ENCODE measurements at places on chromosomes 13 and 19.
A peak's percentile ranks its signal among the peaks of the same experiment; 100 is the strongest.

- no peak for DNase-seq
Observed at GRCh38 chr13:93151277-93151676, 75.3 kb upstream of the GPC6 start.

DNA sequence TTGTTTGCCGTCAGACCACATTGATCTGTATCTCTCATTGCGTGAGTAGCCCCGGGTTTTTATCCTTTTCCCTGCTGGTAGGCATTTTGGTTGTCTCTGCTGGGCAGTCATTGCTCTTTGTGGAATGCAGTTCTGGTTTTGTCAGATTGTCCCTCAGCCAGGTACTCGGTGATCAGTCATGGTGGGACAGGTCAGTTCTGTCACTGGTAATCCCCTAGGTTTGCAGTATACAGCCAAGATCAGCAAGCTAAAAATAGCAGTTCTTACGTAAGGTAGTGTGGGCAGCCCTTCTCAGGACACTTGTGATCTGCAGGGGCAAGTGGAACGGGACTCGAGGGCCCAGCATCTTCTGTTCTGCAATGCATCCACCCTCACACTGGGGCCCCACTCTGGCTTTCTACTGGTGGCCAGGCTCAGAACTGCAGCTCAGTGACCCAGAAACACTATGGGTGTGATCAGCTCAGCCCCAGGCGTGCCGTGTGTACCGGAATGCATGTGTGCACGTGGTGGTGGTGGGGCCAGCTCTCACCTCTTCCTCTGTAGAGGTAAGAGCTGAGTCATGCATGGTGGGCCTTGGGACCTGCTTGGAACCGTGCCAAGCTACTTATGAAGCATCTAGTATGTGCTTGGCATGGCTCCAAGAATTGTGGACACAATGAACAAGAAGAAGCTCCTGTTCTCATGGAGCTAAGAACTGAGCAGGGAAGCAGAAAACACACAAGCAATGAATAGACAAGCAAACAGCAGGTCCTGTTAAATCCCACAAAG is 6.3 kb downstream of the PLEKHF1 start:
- DNase-seq, result peak; percentile 67

- DNase-seq, result no peak
Observed at GRCh38 chr13:59538512-59538911, 625.2 kb downstream of the DIAPH3 start.

DNA sequence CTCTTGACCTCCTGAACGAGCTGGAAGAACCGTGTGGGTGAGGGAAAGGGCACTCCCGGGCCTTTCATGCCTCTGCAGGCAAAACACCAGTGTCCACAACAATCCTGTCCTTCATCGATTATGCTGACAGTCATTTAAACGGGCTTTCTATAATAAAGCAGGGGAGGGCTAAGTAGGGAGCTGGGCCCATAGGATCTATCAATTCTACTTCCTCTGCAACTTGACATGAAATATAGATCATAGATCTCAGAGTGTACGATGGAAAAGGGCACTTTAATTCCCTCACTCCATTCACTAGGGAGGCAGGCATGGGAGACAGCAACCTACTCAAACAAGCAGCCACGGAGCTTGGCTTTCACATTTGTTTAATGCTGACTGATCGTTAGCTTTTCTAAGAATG is 55.8 kb upstream of the WASF3 start:
- no peak for DNase-seq

- no peak for DNase-seq
Observed at GRCh38 chr13:21130116-21130515, 46.2 kb downstream of the SKA3 start.

DNA sequence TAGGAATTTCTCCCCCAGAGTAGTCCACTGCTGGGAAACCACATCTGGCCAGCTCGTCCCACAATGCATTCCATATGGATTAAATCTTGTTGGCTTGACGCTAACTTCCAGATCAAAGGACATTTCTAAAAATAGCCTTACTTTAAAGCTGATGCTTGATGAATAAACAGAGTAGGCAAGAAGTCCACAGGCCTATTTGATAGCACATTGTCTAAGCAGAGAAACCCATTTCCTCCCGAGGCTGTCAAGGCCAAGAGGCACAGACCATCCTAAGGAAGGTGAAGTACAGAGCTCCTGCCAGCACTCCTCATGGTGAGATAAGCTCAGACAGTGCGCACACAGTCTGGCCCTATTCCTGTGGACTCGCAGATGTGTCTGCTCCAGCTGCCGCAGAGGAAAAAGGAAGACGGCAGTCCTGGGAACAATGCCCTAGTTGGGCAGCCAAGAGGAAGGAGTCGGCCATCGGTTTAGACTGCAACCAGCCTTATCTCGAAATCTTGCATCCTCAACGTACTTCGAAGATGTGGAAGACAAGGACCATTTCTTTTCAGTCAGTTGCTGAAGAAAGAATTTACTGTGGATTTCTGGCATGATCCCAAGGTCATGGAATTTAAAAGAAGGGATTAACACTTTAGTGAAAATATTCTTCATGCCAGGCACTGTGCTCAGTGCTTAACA is 156.8 kb downstream of the RGCC start:
- no peak for DNase-seq

All from stimulated activated CD8-positive, alpha-beta memory T cell treated with anti-CD3 and anti-CD28 coated beads, Interleukin-7, amount 100 ng/mL, for 48 hours (primary cell).